GM23248 (cell line): ENCODE measurements at places on chromosomes 7 and 10.

DNA sequence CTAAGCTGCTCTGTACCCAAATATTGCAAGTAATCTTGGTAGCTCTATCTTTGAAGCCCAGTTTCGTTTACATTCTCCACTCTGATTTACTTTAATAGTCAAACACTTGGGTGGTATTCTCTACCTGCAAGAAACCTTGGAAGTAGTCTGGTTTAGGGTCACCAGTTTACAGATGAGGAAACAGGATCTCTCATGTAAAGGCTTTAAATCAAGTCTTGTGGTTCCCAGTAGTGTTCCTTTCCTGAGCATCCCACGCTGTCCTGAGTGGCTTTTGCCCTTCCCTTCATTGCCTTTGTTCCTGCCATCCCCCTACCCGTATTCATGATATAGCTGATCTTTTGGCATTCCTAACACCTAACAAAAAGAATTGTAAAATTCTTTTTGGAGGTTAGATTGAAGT is 20.3 kb downstream of the EXOC4 start:
- no peak for DNase-seq

- no peak for DNase-seq
Observed at GRCh38 chr7:128352636-128353035, 8.9 kb downstream of the PRRT4 start.

- no peak for DNase-seq
Observed at GRCh38 chr7:131052285-131052904, 275.3 kb upstream of the MKLN1 start.

- DNase-seq, result peak; percentile 38
Observed at GRCh38 chr10:62627983-62628382, 176.5 kb upstream of the ADO start.

GRCh38 chr7:112115880-112116279 is 90.3 kb downstream of the DOCK4 start:
- DNase-seq, result no peak

DNA sequence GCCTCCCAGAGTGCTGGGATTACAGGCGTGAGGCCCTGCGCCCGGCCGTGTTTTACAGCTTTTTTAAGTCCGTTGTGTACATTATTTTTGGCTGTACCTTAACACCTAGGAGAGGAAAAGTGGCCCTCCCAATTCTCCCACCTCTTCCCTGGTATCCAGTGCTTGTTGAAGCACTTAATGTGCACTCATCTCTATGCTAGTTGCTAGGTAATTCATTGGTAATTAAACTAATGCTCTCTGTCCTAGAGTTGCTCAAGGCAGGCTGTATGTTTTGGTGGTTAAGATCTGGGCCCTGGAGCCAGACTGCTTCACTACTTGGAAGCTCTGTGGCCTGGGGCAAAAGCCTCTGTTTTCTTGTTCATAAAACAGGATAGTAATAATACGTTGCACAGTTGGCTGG is 19.6 kb downstream of the AVPI1 start:
- no peak for DNase-seq

- no peak for DNase-seq
Observed at GRCh38 chr7:75979759-75980429, 14.5 kb downstream of the TMEM120A start.

GRCh38 chr10:132253092-132253687 is 54.6 kb downstream of the STK32C start:
- DNase-seq, result no peak

DNA sequence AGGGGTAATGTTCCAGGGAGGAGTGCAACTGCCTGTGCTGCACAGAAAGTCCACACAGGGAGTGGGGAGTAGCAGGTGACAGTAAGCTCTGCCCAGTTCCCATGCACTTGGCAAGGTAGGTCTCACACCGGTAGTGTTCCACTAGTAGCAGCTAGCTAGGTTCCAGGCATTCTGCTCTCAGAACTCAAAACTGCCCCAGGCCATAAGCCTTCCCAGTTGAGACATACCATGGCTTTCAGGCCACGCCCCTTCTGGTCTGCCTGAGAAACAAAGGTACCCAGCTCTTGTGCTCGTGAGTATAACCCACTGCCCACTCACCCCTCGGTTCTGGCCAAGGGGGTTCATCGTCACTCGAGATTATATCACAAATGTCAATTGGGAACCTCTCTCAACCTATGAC is 12.6 kb downstream of the CASP7 start:
- DNase-seq, result no peak

- peak; percentile 38 for DNase-seq
Observed at GRCh38 chr7:18125476-18125875, 97.8 kb upstream of the PRPS1L1 start.

DNA sequence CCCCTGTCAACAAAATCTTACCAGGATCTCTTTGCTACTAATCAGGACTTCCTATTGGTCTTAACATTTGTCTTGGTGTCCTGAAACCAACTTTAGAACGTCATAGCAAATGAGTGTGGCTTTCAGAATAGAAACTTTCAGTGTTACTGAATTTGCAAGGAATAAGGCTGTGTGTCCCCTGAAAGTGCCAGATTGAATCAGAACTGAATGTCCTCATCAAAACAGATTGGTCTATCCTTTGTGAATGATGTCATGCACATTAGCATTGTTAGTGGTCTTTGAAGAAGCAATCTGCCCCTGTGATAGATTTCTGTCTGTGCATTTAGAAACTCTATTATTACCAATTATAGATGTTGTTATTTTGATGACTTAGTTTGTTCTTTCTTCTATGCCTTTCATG is 119.9 kb downstream of the AGMO start:
- no peak for DNase-seq

DNA sequence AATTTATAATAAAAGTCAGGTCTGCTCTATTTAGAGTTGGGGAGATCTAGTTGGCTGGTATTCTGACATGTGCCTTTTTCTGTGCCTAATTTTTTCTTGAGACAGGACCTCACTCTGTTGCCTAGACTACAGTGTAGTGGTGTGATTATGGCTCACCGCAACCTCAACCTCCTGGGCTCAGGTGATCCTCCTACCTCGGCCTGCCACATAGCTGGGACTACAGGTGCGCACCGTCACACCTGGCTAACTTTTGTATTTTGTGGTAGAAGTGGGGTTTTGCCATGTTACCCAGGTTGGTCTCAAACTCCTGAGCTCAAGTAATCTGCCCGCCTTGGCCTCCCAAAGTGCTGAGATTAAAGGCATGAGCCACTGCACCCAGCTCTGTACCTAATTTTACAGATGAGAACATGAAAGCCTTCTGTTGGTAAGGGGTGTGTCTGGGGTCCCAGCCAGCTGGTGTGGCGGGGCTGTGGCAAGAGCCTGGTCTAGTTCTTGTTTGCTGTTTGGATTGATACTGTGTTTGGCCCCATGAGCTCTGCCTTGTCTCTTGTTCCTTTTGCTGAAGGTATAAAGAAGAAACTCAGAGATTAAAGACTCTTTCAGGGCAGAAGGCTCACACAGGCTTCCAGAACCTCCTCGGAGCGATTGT is 31.4 kb downstream of the POR start:
- no peak for DNase-seq

- DNase-seq, result peak; percentile 29
Observed at GRCh38 chr10:10600004-10600403, 417.7 kb upstream of the CELF2 start.
